ENCODE measurements at places on chromosomes 2 and 18. TPM values are rescaled to one million over a fixed set of nuclear protein-coding genes. Genes with fewer than 3 reads are reported as not detected.

- H3K36me3 ChIP-seq, result no peaks in the 10 kb centered on the region
- H3K27ac ChIP-seq, result no peak overlapping the region
- H3K27me3 ChIP-seq, result no peaks in the 10 kb centered on the region
- H3K4me3 ChIP-seq, result no peak overlapping the region
Observed at GRCh38 chr2:15976354-15976753, 36.0 kb downstream of the MYCN start.

GRCh38 chr18:62101321-62101721 lies 85.5 kb downstream of the PIGN start:
- H3K27me3 ChIP-seq, result no peaks in the 10 kb centered on the region
- no peak overlapping the region for H3K4me3 ChIP-seq
- H3K27ac ChIP-seq, result no peak overlapping the region
- DNase-seq, result no peak
- H3K4me1 ChIP-seq, result peaks cover 2% of the 10 kb centered on the region

GRCh38 chr18:60838677-60839076 lies 466.1 kb upstream of the MC4R start:
- DNase-seq, result no peak
- H3K36me3 ChIP-seq, result no peaks in the 10 kb centered on the region
- no peaks in the 10 kb centered on the region for H3K4me1 ChIP-seq
- no peaks in the 10 kb centered on the region for H3K27me3 ChIP-seq
- no peak overlapping the region for H3K4me3 ChIP-seq

KIF5C gene
- total RNA-seq, result 3.4 TPM

DNA sequence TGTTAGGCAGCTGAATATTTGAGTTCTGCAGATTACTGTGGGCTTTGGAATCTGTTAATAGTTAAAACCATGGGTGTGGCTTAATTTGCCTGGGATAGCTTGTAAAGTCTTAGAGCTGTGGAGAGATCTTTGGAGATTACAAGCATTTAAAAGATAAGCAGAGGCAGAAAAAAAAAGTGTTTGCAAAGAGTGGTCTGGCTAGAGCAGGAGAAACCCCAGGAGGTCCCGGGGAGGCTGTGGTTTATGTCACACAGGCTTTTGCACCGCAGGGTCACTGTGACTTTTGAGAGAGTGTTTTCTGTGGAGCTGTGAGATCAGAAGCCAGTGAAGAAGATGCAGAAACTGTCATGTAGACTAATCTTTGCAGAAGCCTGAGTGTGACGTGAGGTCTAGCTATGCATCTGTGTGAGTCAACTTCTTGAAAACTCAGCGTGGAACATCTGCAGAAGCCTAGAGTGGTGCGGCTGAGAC lies 49.0 kb downstream of the SETBP1 start:
- no peak overlapping the region for H3K4me3 ChIP-seq
- H3K27me3 ChIP-seq, result no peaks in the 10 kb centered on the region
- H3K4me1 ChIP-seq, result peaks cover 6% of the 10 kb centered on the region
- H3K27ac ChIP-seq, result no peak overlapping the region
- H3K36me3 ChIP-seq, result no peaks in the 10 kb centered on the region

GRCh38 chr2:36889795-36890194 lies 76.5 kb downstream of the STRN start:
- no peak for DNase-seq
- no peaks in the 10 kb centered on the region for H3K4me1 ChIP-seq
- H3K36me3 ChIP-seq, result peaks cover 2% of the 10 kb centered on the region
- no peaks in the 10 kb centered on the region for H3K27me3 ChIP-seq

GRCh38 chr2:224121406-224122067 lies 82.5 kb upstream of the SERPINE2 start:
- no peak overlapping the region for H3K4me3 ChIP-seq
- DNase-seq, result no peak
- no peaks in the 10 kb centered on the region for H3K27me3 ChIP-seq
- H3K4me1 ChIP-seq, result no peaks in the 10 kb centered on the region
- H3K36me3 ChIP-seq, result no peaks in the 10 kb centered on the region

GRCh38 chr2:46870051-46870839 lies 45.4 kb downstream of the MCFD2 start:
- no peak overlapping the region for H3K27ac ChIP-seq
- no peaks in the 10 kb centered on the region for H3K27me3 ChIP-seq
- DNase-seq, result no peak

GRCh38 chr2:30683236-30683956 lies 123.8 kb downstream of the CAPN13 start:
- no peak for DNase-seq
- H3K36me3 ChIP-seq, result no peaks in the 10 kb centered on the region
- no peak overlapping the region for H3K4me3 ChIP-seq
- H3K4me1 ChIP-seq, result no peaks in the 10 kb centered on the region

GALNT13 gene
- 0.78 TPM for total RNA-seq

DNA sequence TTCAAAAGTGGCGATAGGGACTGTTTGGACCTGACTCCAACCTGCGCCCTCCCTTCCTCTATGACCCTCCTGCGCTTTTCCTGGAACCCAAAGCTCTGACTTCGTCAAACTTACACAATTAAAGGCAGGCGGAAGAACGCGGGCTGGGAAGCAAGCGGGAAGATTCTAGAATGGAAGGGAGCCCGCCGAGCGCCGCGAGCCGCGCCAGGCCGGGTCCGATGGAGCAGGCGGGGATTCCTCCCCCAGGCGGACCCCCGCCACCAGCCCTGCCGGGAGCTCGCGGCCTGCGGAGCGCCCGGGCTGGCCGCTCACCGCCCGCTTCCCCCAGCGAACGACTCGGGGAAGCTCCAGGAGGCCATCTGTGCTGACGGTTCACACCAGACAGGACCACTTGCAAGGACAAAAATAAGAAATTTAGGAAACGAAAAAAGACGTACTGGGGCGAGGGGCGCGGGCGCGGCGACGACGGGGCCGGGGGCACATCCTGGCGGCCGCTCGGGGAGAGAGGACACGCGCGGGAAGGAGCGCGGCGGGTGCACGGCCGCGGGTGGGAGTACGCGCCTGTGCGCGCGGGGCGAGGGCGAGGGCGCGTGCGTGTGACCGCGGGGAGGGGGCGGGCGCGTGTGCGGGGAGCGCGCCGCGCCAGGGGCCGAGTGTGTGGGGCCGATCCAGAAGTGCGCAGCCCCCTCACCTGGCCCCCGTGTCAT lies 1.1 kb upstream of the SALL3 start:
- no peaks in the 10 kb centered on the region for H3K27me3 ChIP-seq
- H3K4me1 ChIP-seq, result no peaks in the 10 kb centered on the region
- H3K4me3 ChIP-seq, result no peak overlapping the region
- H3K36me3 ChIP-seq, result no peaks in the 10 kb centered on the region
- no peak for DNase-seq

- H3K4me3 ChIP-seq, result no peak overlapping the region
- no peaks in the 10 kb centered on the region for H3K4me1 ChIP-seq
- H3K27me3 ChIP-seq, result no peaks in the 10 kb centered on the region
Observed at GRCh38 chr2:112151271-112151670, 13.1 kb downstream of the FBLN7 start.

CYBRD1 gene
- 396 TPM for total RNA-seq

LIMS3 gene
- total RNA-seq, result 16.6 TPM

Measured in aorta (tissue), 5 donors.